Fibroblast of lung (primary cell): ENCODE measurements at places on chromosomes 13 and 19. TPM values are rescaled to one million over a fixed set of nuclear protein-coding genes. Genes with fewer than 3 reads are reported as not detected.

- peak; percentile 85 for DNase-seq
Measured at GRCh38 chr13:30409886-30410704, 12.2 kb upstream of the UBE2L5 start.

DNA sequence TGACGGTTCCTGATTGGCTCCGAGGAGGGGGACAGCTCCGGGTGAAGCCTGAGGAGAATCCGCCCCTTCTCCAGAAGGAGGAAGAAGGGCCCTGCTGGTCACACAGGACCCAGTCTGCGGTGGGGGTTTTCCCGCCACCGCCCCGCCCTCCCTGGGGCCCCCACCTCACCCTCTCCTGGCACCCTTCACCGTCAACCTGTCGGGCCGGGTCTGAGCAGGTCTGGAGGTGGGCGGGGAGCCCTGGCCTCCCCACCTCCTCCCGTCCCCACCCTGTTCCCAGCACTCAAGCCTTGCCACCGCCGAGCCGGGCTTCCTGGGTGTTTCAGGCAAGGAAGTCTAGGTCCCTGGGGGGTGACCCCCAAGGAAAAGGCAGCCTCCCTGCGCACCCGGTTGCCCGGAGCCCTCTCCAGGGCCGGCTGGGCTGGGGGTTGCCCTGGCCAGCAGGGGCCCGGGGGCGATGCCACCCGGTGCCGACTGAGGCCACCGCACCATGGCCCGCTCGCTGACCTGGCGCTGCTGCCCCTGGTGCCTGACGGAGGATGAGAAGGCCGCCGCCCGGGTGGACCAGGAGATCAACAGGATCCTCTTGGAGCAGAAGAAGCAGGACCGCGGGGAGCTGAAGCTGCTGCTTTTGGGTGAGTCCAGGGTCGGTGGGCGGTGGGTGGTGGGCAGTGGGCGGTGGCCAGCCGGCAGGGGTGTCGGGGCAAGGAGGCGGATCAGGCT is at the start of gene GNA15:
TSS of gene GNA15 (plus strand) at position 73 of the 723 bp plus-strand sequence. CDS start at position 491, 418 bp downstream.
- DNase-seq = no peak

GRCh38 chr13:78160793-78161192 is 242.2 kb upstream of the EDNRB start:
- DNase-seq = peak; percentile 84

C19orf38 gene
- 0.08 TPM in 1 of 2 replicates, not detected in the other for polyA plus RNA-seq

DNA sequence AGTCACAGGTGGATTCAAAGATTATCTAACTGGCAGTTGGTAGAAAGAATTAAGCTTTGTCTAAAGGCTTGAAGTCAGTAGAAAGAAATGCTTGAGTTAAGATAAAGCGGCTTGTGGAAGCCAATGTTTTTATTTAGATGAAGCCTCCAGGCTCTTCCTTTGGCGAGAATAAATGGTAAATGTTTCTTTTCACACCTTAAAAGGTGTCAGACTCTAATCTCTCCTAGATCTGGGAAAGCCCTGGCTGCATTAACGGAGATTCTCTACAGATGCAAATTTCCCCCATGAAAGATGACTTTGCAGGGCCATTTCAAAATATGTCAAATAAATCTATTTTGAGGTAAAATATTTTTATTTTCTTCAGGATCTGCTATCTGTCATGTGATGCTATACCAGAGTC is 37.8 kb upstream of the PCCA start:
- DNase-seq = no peak
